ENCODE measurements at places on chromosomes 7 and 10.

GRCh38 chr7:144908324-144908723, 72.5 kb upstream of the TPK1 start:
- DNase-seq, result no peak

- DNase-seq, result no peak
These were observed 77.2 kb downstream of the FAM204A start for GRCh38 chr10:118264838-118265470.

DNA sequence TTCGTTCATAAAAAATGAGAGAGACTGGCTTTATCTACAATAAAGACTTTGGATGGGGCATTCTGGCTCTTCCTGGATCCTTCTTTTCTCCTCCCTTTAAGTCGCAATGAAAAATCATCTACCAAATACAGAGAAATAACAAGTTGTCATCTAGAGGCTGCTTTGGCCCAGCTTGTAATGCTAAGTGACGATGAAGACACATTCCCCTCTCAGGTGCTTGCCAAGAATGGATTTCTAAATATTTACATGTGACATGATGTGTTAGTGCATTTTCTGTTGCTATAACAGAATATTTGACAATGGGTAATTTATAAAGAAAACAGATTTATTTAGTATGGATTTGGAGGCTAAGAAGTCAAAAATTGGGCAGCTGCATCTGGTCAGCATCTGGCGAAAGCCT, 308.6 kb upstream of the NPVF start:
- DNase-seq, result no peak

- DNase-seq, result no peak
These were observed 608.5 kb upstream of the GALNT17 start for GRCh38 chr7:70523249-70523988.

DNA sequence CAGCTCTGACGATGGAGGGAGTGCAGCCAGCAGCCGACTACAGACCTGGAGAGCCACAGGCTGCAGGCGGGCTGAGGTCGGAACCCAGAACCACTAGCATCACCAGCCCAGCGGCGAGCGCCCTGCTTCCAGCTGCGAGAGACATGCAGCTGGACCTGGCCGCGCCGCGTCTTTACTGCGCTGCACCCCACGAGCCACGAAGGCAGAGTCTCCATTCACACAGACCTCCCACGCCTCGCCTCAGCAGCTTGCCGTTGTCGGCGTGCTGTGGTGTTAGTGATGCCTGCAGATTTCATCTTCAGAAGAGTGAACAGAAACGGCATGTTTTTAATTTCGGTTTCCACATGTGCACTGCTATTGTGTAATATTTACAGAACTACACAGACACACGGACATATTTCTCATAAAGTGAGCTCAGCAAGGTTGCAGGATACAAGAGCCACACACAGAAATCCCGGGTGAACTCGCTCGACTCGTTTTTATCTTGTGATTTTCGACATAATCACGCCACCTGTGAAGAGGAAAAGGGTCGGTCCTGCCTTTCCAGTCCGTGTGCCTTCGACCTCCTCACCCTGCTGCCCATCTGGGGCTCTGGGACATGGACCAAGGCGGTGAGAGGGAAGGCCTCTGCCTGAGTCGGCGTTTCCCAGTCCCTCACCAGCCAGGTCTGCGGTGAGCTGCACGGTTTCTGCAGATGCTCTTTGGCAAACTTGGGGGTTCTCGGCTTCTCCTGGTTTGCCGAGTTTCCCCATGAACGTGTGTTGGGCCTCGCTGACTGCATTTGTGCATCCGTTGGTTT, 252.2 kb downstream of the ELFN1 start:
- DNase-seq, result no peak

DNA sequence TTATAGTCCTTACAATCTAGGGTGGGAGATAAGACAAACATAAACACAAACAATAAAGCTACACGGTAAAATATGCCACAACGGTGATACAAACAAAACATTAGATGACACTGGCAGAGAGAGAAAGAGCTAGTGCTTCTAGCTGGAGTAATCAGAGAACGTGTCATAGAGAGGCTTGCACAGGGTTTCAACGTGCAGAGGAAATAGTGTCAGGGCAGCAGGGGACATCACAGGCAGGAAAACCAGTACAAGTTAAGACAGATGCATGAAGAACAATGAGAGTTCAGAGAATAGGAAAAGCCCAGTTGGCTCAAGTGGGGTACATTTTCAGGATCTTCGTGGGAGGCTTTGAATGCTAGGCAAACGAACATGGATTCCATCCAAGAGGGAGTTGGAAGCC, 91.4 kb downstream of the ZNF438 start:
- DNase-seq, result peak; percentile 6

DNA sequence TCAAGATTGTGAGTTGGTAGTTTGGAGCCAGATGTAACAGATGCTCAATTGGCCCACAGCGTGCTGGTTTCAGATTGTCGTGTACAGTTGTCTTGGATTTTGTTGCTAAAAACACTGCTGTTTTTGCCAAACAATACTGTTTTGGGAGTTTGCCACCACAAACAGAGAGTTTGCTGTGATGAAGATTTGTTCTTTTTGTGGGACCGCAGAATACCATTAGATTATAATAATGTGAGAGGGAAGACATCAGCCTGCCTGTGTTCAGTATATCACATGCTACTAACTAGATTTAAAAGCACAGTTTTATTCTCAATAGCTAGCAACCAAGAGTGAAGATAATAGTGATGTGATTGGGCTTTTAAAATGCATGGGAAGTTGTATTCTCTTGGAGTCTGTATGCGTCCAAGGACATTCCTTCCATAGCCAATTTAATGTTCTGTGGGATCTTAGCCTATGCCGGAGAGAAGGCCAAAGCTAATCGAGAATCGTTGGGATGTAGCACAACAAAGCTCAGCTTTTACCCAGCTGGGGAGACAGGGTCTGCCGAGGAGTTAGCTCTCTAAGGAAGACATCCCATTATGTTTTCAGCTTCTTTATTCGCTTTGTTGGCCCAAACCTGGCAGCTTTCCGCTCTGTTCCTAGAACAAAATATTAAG, 18.7 kb upstream of the ITGA8 start:
- no peak for DNase-seq

- peak; percentile 36 for DNase-seq
These were observed 36.3 kb downstream of the SLC25A13 start for GRCh38 chr7:96285579-96285978.

DNA sequence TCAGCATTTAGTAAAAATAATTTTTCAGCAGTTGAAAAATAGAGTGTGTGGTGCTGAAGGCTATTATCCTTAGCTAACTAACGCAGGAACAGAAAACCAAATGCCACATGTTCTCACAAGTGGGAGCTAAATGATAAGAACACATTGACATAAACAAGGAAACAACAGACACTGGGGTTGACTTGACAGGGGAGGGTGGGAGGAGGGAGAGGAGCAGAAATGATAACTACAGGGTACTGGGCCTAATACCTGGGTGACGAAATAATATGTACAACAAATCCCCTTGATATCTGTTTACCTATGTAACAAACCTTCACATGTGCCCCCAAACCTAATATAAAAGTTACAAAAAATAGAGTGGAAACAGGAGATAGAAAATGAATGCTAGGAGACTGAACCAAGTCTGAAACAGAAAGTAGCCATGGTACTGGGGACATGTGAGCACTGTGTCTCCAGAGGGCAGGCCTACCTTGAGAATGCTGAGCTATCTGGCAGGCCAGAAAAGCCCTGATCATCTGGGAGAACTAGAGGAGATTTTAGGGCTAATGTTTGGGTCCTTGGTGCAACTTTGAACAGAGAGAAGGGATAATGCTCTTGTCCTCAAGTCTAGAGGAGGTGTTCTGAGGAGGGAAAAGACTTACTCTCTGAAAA, 4.7 kb upstream of the EFCAB10 start:
- DNase-seq, result no peak

GRCh38 chr10:21516242-21517131, 9.0 kb downstream of the SKIDA1 start:
- peak; percentile 56 for DNase-seq

GRCh38 chr7:131487217-131487616, 69.2 kb downstream of the PODXL start:
- DNase-seq, result no peak

DNA sequence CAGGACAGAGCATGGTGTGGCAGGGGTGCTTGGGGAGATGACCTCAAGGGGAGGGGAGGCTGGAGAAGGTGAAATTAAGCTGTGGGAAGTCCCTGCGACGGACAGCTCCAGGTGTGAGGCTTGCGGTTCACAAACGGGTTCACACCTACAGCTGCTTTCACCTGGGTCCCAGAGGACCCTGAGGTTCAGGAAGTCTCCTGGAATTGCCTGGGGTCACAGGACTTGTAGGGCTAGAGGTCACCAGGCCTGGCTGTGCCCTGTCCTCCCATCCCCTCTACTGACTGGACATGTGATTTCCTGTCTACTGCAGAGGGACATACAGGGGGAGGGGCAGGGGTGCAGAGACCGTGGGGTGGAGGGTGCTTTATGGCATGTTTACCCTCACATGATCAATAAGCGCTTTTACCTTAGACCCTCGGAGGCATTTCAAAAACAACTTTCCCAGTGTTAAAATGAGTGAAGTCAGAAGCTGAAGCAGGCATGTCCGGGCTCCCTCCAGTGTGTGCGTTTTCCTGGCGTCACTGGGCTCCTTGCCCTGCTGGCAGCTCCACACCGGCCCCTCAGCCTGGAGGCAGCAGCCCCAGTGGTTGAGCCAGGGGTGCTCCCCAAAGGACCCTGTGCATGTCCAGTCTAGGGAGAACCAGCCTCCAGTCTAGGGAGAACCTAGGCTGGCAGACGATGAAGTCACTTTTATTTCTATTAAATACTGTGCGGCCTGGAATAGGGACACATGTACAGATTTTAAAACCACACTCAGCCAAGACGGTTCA, 66.6 kb upstream of the IGFBP3 start:
- no peak for DNase-seq

GRCh38 chr7:134729895-134730294, 49.5 kb upstream of the CALD1 start:
- DNase-seq, result no peak

DNA sequence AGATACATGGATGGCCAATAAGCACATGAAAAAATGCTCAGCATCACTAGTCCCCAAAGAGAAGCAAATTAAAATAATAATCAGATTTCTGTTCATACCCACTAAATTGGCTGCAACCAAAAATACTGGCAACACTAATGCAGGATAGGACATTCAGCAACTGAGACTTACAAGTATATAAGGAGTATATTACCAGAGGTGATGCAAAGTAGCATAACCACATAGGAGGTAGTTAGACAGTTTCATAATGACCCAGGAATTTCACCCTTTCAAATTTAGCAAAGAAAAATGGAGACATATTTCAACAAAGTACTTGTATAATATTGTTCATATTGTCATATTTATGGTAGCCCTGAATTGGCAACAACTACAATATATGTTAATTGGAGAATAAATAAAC, 727.8 kb downstream of the GRID1 start:
- DNase-seq, result no peak

- no peak for DNase-seq
These were observed 6.9 kb downstream of the MYOZ1 start for GRCh38 chr10:73634421-73634820.

- DNase-seq, result no peak
These were observed 41.4 kb upstream of the SNX10 start for GRCh38 chr7:26250239-26250638.

- DNase-seq, result no peak
These were observed 83.0 kb upstream of the SEC61G start for GRCh38 chr7:54841772-54842697.

DNA sequence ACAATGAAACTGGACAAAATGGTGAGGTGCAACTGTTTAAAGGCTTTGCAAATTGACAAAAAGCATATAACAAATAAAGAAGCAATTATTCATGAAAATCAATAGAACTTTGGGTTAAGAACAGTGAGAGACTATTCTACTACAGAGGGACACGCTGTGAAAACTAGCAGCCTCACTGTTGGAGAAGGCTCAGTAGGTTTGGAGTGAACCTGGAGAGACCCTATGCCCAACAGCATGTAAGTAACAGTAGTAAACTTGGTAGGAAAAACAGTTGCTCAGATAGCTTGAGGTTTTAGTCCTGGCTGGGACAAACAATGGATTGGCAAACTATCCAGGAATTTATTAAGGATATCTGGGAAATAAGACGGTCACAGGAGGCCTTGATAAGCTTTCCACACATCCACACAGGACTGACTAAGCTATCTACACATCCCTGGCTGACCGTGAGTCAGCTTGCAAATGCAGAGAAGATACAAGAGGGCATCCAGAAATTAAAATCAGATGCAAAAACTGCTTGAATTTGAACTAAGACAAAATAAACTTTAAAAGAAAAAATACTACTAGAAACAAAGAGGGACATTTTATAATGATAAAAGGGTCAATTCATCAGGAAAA, 15.9 kb downstream of the FAM149B1 start:
- no peak for DNase-seq

- no peak for DNase-seq
These were observed 68.8 kb downstream of the PPP1R3C start for GRCh38 chr10:91564026-91564425.
